Adrenal gland (tissue), 19 donors: ENCODE measurements at places on chromosomes 1 and 21.

- no peaks in the 10 kb centered on the region for H3K27me3 ChIP-seq
- H3K27ac ChIP-seq = peak overlapping the region; percentile 72
- H3K4me3 ChIP-seq = no peak overlapping the region
- H3K4me1 ChIP-seq = no peaks in the 10 kb centered on the region
- no peaks in the 10 kb centered on the region for H3K36me3 ChIP-seq
- peak; percentile 69 for DNase-seq
Observed at GRCh38 chr1:183580281-183580682, 10.0 kb downstream of the NCF2 start.

- H3K4me1 ChIP-seq = no peaks in the 10 kb centered on the region
- no peak overlapping the region for H3K27ac ChIP-seq
- H3K36me3 ChIP-seq = no peaks in the 10 kb centered on the region
- no peak for DNase-seq
- no peaks in the 10 kb centered on the region for H3K27me3 ChIP-seq
Observed at GRCh38 chr1:100411574-100411973, 59.3 kb downstream of the CDC14A start.

- H3K27me3 ChIP-seq = no peaks in the 10 kb centered on the region
- no peaks in the 10 kb centered on the region for H3K4me1 ChIP-seq
- no peak for DNase-seq
Observed at GRCh38 chr1:45412899-45413298, 72.7 kb upstream of the MUTYH start.

- no peaks in the 10 kb centered on the region for H3K27me3 ChIP-seq
- H3K4me1 ChIP-seq = peaks cover 14% of the 10 kb centered on the region
- peak; percentile 41 for DNase-seq
- peak overlapping the region; percentile 60 for H3K27ac ChIP-seq
- H3K4me3 ChIP-seq = no peak overlapping the region
- no peaks in the 10 kb centered on the region for H3K36me3 ChIP-seq
Observed at GRCh38 chr1:78032996-78033796, 12.6 kb upstream of the GIPC2 start.

GRCh38 chr1:216332462-216332861 lies 90.8 kb downstream of the USH2A start:
- no peaks in the 10 kb centered on the region for H3K27me3 ChIP-seq
- H3K4me1 ChIP-seq = no peaks in the 10 kb centered on the region
- H3K27ac ChIP-seq = no peak overlapping the region
- no peak overlapping the region for H3K4me3 ChIP-seq
- DNase-seq = no peak

DNA sequence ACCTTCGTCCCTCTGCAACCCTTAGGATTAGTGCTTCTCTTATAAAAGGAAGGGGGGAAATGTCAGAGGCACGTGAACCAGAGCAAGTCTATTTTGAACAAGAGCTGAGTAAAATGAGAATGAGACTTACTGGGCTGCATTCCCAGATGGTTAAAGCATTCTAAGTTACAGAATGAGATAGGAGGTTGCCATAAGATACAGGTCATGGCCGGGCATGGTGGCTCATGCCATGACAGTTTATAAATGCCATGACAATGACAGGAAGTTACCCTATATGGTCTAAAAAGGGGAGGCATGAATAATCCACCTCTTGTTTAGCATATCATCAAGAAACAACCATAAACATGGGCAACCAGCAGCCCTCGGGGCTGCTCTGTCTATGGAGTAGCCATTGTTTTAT lies 2.5 kb upstream of the AQP10 start:
- DNase-seq = no peak
- H3K36me3 ChIP-seq = no peaks in the 10 kb centered on the region
- H3K4me3 ChIP-seq = no peak overlapping the region
- H3K27me3 ChIP-seq = no peaks in the 10 kb centered on the region
- H3K4me1 ChIP-seq = no peaks in the 10 kb centered on the region
